ENCODE measurements at places on chromosomes 11 and 22.

DNA sequence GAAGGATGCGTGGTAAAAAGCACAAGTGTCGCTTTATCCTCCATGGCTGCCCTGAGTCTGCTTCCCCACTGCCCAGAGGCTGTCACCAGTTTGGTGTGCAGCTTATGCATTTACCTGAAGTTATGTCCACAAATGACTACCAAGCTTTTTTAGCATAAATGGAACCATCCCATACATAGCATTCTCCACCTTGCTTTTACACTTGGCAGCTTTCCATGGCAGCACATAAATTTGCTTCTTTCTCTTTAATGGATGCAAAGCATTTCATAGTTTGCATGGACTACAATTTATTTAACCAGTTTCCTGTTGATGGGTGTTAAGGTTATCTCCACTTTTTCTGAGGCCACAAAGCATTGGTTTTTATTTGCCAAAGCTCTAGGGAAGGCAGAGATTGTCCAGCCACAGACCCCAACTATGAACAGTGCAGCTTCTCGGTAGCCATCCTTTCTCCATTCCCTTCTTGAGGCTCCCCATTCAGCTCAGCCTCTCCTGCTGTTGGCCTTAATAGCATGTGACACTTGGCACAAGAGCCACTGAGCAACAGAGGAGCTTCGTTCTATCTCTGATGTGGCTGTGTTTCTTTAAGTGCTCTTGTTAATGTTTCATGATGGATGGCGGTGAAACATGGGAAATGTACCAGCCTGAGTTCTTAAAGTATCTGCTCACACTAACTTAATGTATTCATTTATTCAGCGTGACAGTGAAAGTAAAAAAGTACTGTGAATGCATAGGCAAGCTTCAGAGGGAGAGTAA, 59.8 kb upstream of the NAV2 start:
- no peak for DNase-seq
- H3K36me3 ChIP-seq: no peaks in the 10 kb centered on the region
- H3K4me3 ChIP-seq: no peak overlapping the region
- peaks cover 20% of the 10 kb centered on the region for H3K27me3 ChIP-seq
- H3K4me1 ChIP-seq: no peaks in the 10 kb centered on the region

DNA sequence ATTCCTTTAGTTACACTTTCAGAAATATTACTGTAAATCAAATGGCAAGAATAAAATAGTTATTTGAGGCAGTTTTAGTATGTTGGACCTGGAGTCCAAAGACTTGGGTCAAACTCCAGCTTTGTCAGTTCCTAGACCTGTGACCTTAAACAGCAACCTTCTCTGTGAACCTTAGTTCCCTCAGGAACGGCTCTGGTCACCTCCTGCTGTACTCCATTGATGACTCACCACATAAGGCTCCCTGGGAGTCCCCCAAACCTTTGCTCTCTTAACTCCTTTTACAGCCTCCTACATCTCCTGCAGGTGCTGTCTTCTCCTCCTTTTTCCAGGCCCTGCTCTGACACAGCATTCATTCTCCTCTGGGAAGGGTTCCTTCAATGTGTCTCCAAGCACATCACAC, 29.1 kb downstream of the LIMK2 start:
- H3K4me3 ChIP-seq: no peak overlapping the region
- DNase-seq: no peak
- peaks cover 11% of the 10 kb centered on the region for H3K36me3 ChIP-seq
- H3K4me1 ChIP-seq: no peaks in the 10 kb centered on the region
- H3K27me3 ChIP-seq: no peaks in the 10 kb centered on the region
- no peak overlapping the region for H3K27ac ChIP-seq

- no peak for DNase-seq
- peaks cover 54% of the 10 kb centered on the region for H3K27me3 ChIP-seq
- H3K4me1 ChIP-seq: peaks cover 21% of the 10 kb centered on the region
- H3K36me3 ChIP-seq: no peaks in the 10 kb centered on the region
- H3K4me3 ChIP-seq: no peak overlapping the region
Observed at GRCh38 chr11:133955945-133956421, 785 bp downstream of the IGSF9B start.

DNA sequence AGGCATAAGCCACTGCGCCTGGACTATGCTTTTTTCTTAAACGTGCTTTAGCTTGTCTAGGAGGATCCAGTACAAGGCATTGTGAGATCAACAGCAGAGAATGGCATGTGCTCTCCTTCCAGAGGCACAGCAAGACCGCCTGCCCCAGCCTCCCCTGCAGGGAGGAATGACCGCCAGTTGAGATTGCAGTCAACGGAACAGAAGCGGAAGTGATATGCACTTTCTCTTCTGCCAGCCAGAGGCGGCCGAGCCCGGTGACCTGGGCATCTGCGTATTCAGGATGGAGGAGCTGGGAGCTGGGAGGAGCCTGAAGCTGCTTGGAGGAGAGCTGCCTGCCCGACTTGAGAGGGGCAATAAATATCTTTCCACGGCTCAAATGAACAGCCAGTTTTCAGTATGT, 243.0 kb downstream of the CTTN start:
- H3K27me3 ChIP-seq: peaks cover 43% of the 10 kb centered on the region
- no peaks in the 10 kb centered on the region for H3K36me3 ChIP-seq
- no peak for DNase-seq
- no peak overlapping the region for H3K4me3 ChIP-seq
- peaks cover 5% of the 10 kb centered on the region for H3K4me1 ChIP-seq

DNA sequence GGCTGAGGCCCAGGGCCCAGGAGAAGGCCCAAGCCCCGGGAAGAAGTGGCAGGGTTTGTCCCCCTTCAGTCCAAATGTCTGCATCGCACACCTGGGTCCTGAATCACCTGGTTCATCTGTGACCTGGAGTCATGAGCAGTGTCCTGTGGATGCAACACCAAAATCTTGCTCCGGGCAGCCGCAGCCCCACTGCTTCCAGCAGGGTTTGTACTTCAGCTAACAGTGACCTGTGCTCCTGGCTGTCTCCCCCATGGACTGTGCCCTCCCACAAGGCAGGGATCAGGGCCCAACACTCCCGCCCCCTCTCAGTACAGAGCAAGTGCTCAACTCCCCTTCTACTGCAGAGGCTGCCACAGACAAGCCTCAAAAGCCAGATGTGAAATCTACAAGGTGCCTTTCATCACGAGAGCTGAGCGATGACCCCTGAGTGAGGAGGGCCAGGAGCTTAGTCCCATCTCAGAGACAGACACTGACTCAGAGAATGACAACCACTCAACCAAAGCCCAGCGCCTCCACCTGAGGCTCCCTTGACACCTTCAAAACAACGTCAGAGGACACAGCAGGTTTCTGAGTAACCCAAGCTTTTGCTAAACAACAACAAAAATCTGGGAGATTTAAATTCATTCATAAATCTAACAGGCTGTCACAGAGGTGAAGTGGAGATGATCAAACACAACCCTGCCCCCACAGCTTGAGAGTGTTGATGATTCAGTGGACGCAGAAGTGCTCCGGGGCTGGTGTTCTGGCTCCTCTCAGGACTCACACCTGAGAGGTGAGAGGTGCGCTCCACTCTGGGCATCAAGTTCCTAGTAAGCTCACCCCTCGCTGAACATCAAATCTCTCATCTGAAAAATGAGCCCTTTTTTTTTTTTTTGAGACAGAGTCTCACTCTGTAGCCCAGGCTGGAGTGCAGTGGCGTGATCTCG, 3.4 kb downstream of the KIAA0930 start:
- H3K27me3 ChIP-seq: no peaks in the 10 kb centered on the region
- no peak overlapping the region for H3K27ac ChIP-seq
- peaks cover 2% of the 10 kb centered on the region for H3K36me3 ChIP-seq
- H3K4me1 ChIP-seq: peaks cover 49% of the 10 kb centered on the region
- no peak for DNase-seq

DNA sequence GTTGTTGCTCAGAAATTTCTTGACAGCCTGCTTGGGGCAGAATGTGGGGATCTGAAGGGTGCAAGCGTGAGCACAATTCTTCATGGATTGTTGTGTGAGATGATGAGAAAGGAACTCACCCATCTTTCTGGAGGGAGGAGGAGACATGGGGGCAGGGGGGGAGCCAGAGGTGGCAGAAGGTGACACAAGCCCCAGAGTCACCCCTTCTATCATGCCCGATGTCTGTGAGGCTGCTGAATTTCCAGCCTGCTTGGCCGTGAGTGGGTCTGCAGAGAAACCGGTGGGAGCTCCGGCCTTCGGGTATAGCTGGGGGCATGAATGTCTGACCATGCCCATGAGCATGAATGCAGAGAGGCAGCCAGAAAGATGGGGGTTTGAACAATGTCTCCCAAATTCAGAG, 870.7 kb downstream of the TBC1D22A start:
- no peak overlapping the region for H3K4me3 ChIP-seq
- H3K4me1 ChIP-seq: no peaks in the 10 kb centered on the region
- peaks cover 22% of the 10 kb centered on the region for H3K27me3 ChIP-seq
- H3K27ac ChIP-seq: no peak overlapping the region

GRCh38 chr22:23146478-23147205, 1.4 kb downstream of the RAB36 start:
- no peaks in the 10 kb centered on the region for H3K36me3 ChIP-seq
- H3K27ac ChIP-seq: peak overlapping the region; percentile 69
- H3K27me3 ChIP-seq: no peaks in the 10 kb centered on the region
- H3K4me1 ChIP-seq: peaks cover 29% of the 10 kb centered on the region
- peak overlapping the region; percentile 83 for H3K4me3 ChIP-seq

DNA sequence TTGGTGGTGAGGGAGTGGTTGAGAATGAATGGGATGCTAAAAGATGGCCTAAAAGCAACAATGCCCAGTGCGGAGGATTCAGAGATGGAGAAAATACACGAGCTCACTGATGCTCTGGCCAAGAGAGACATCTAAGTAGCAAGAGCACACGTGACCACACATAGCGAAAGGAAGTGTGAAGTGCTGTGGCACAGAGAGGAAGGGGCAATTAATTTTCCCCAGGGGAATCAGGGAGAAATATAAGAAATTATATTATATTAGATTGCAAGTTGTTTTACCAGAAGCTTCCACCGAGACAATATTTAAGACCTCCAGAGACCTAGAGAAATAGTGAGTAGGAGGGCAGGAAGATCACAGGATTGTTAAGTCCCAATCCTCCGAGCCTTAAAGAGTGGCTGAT, 80.6 kb downstream of the RCN1 start:
- H3K27ac ChIP-seq: no peak overlapping the region
- DNase-seq: no peak
- peaks cover 4% of the 10 kb centered on the region for H3K27me3 ChIP-seq
- peaks cover 2% of the 10 kb centered on the region for H3K4me1 ChIP-seq

- H3K36me3 ChIP-seq: no peaks in the 10 kb centered on the region
- H3K27ac ChIP-seq: no peak overlapping the region
- no peak overlapping the region for H3K4me3 ChIP-seq
- H3K4me1 ChIP-seq: no peaks in the 10 kb centered on the region
- H3K27me3 ChIP-seq: peaks cover 8% of the 10 kb centered on the region
Observed at GRCh38 chr11:78860720-78861422, 286.2 kb upstream of the NARS2 start.

- no peaks in the 10 kb centered on the region for H3K27me3 ChIP-seq
- H3K36me3 ChIP-seq: no peaks in the 10 kb centered on the region
- no peak for DNase-seq
- no peak overlapping the region for H3K27ac ChIP-seq
Observed at GRCh38 chr11:92685049-92685448, 284.4 kb upstream of the MTNR1B start.

DNA sequence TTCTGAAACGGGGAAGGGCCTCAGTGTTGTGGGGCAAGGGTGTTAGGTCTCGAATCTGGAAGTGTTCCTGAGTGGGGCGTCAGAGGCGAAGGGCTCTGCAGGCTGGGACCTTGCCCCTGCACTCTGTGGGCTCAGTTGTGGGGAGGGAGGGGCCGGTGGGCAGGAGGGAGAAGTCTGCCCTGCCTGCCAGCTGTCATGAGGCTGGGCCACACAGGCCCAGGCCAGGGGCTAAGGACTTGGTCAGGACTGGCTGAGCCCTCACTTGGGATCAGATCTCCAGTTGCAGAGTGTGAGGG, at the start of gene CRACR2B:
CRACR2B (plus strand) TSS at position 23 of the 296 bp plus-strand sequence. CDS start 689 bp downstream, outside the sequence.
- no peak for DNase-seq
- peak within 1 kb of the TSS; percentile 73 for H3K4me3 ChIP-seq

- no peak overlapping the region for H3K4me3 ChIP-seq
- no peaks in the 10 kb centered on the region for H3K27me3 ChIP-seq
- H3K36me3 ChIP-seq: no peaks in the 10 kb centered on the region
- H3K27ac ChIP-seq: no peak overlapping the region
- no peaks in the 10 kb centered on the region for H3K4me1 ChIP-seq
Observed at GRCh38 chr11:12271241-12271640, 106.1 kb upstream of the PARVA start.

DNA sequence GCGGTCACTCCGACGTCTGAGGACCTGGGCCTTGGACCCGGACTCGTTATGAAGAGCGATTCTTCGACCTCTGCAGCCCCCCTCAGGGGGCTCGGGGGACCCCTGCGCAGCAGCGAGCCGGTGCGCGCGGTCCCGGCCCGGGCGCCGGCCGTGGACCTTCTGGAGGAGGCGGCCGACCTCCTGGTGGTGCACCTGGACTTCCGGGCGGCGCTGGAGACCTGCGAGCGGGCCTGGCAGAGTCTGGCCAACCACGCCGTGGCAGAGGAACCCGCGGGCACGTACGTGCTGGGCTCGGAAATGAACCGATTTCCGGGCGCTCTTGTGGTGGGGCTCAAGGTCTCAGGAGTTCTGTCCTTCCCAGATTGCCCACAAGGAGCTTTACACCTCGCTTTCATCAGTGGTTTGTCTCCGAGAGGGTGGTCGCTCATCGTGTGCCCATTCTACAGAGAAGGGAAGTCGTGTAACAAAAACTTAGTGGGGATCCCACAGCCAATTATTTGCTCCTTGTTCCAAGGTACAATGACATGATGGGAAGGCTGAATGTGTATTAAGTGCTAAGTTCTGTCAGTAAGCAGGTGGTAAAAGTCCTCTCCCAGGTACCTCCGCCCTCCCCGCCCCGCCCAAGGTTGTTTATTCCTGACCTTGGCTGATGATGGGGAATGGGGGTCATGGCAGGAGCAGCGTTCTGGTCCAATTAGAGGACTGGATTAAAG, 695 bp downstream of the PEX26 start:
- H3K4me3 ChIP-seq: peak overlapping the region; percentile 86
- no peaks in the 10 kb centered on the region for H3K27me3 ChIP-seq

DNA sequence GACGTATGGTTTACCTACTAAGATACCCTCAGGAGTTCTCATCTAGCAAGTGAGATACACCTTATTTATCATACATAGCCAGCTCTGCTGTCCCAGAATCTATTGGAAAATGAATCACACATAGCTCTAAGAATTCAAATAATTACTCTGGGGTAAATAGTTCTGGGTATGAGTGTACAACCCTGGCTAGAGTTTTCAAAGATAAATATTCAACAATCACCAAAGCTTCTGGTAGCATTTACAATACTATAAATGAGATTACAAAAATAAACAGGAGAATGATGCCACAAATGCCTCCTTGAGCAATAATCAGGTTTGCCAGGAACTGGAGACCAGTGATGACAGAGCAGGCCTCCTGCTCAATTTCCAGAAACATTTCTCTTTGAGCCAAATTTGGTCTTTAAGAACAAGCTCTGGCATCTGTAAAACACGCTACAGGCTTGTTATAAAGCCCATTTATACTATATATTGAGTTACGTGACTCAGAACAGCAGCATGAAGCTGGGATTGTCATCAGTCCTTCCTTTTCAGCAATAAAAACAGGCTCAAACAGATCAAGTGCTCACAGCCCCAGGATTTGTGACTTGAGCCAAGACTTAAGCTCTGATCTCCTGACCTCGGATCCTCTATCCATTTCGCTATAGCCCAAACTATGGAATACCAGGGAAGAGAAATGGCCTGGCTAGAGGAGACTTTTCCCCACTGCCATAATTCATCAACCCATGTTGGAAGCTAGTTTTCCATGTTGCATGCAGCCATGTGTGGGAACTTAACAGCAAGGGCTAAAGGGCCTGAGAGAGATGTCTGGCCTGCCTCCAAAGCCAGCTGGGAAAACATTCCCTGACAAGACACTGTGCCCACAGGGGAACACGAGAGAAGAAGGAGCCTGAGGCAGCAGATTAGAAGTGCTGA, 19.7 kb downstream of the RAB30 start:
- peak overlapping the region; percentile 80 for H3K27ac ChIP-seq
- H3K36me3 ChIP-seq: peaks cover 74% of the 10 kb centered on the region
- peaks cover 88% of the 10 kb centered on the region for H3K4me1 ChIP-seq
- H3K4me3 ChIP-seq: no peak overlapping the region
- no peaks in the 10 kb centered on the region for H3K27me3 ChIP-seq

Measured in stimulated activated naive B cell treated with anti-CD40 and anti-IgM and Interleukin-4, amounts not matched to agents 10 μg/mL and 1 μg/mL and 100 μg/mL, for 72 hours (primary cell).